Activated CD8-positive, alpha-beta memory T cell treated with anti-CD3 and anti-CD28 coated beads for 1 hour (primary cell): ENCODE measurements at places on chromosomes 6 and 20.

- no peak for DNase-seq
Measured at GRCh38 chr6:155454471-155454870, 1.2 kb downstream of the NOX3 start.

- DNase-seq = no peak
Measured at GRCh38 chr6:7445885-7446461, 56.4 kb downstream of the RIOK1 start.

GRCh38 chr6:119891644-119892043 lies 542.1 kb upstream of the MAN1A1 start:
- no peak for DNase-seq

DNA sequence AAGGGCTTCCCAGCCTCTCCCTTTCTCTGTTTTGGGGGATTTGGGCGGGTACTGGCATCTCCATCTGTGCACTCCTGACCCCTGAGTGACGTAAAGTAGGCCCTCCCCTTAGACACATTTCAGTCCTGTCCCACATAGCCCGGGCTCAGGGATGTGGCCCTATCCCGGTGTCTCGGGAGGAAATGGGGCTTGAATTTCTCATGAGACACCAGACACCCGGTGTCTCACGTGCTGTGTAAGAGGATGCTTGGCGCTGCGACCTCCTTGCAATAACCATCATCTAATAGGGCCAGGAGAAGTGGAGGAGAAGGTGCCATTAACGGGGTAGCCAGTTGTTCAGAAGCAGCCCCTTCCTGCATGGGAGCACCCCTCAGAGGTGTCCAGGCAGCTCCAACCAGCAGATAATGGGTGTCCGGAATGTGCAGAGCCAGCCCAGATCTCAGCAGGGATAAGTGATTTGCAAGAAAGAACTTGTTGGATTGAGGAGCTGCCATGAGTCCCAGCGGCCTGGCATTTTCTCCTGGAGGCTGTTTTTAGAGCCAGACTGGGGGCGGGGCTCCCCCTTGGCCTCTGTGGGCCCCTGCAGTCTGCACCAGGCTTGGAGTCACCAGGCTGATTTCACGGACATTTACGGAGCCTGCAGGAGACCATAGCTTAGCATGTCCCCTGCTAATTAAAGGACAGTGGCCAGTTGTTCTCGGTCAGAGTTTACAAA lies 372.0 kb downstream of the PREX1 start:
- no peak for DNase-seq

- DNase-seq = no peak
Measured at GRCh38 chr6:45504947-45505346, 127.2 kb upstream of the SUPT3H start.

GRCh38 chr6:158061361-158061708 lies 79.7 kb downstream of the SYNJ2 start:
- no peak for DNase-seq
